SW480 (cell line): ENCODE measurements at places on chromosomes 3 and 15.

DNA sequence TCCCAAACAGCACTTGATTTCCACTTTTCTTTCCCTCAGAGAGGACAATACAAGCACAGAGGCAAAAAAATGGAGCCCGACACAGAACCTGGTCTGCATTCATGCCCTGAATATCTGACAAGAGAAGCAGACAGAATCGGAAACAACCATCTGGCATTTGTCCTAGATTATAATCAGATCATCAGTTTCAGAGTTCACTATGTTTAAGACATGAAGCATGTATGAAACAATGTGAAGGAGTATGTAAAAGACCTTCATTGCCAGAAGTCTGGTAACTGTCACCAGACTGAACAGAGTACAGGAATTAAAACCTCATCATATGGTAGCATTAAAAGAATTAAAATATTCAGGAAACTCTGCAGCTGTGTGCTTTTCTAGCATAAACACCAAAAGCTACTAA, 65.0 kb downstream of the SETD2 start:
- DNase-seq = no peak

GRCh38 chr3:46981932-46982471, 2.5 kb downstream of the NBEAL2 start:
- no peak for DNase-seq

GRCh38 chr3:98588065-98588464, 5.3 kb downstream of the CPOX start:
- no peak for DNase-seq

DNA sequence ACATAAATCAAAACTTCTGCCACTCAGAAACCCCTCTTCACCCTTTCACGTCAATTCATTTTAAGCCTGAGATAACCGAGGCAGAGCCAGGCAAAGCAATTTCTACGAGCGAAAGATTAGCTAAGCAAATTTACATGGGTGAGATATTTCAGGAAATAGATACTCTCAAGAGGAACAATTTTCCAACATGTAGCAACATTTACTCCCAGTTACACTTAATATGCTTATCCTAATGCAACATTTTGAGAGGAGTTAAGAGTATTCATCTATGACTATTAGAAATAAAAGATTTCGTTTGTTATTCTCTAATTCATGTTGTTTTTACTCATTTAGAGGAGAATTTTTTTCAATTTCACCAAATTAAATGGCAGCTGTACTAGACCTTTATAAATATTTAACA, 837 bp downstream of the TMC3 start:
- no peak for DNase-seq

DNA sequence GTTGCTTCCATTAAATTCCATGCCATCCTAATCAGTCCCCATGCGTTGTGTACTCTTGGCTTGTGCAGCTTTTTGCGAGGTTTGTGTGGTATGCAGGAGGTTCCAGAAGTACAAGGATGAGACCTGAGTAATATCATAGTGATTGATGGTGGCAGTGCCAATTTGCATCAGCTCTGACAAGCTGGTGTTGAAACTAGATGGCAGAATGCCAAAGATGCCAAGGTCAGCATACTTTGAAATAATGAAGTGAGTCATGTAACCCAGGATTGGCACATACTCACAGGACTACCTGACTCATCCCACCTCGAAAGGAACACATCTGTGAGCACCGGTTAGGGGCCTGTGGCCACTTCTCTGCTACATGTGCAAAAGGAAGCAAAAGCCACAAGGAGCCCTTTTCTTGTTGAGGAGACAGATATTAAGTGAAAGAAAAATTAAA, 14.3 kb downstream of the KAT2B start:
- DNase-seq = peak; percentile 96

GRCh38 chr3:177470197-177470941, 273.1 kb upstream of the TBL1XR1 start:
- no peak for DNase-seq

GRCh38 chr3:153783106-153783505, 338.1 kb upstream of the ARHGEF26 start:
- DNase-seq = no peak

- no peak for DNase-seq
Measured at GRCh38 chr15:57969355-57969754, 96.2 kb downstream of the ALDH1A2 start.

DNA sequence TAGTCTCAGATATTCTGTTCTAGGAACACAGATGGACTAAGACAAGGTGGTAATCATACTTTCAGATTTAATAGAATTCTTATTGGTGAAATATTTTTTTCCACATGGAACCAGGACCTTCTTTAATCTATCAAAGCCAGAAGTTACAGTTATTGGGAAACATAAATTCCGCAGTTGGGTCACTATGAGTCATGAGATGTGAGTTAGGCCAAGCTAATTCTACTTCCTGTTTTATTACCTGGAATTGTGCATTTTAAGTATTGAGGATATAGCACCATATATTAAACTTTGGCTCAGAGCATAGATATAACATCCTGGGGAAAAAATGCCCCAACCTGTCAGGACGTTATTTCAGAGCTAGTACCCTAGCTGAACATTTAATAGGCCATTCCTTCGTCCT, 96.4 kb upstream of the P3H2 start:
- DNase-seq = no peak

GRCh38 chr3:9815986-9816385, 5.9 kb downstream of the TTLL3 start:
- no peak for DNase-seq
